Metanephros (tissue), 2 donors: ENCODE measurements at places on chromosomes 2 and 18. TPM values are rescaled to one million over a fixed set of nuclear protein-coding genes. Genes with fewer than 3 reads are reported as not detected.

NHEJ1 gene
- 15.2 TPM for total RNA-seq

SEMA4F gene
- total RNA-seq: 4.0 TPM

DDX18 gene
- 36.6 TPM for total RNA-seq

AMER3 gene
- 0.23 TPM for total RNA-seq

LIMS3 gene
- total RNA-seq: 2.0 TPM

CPO gene
- not detected for total RNA-seq

DOCK10 gene
- 32.1 TPM for total RNA-seq

SKOR2 gene
- not detected for total RNA-seq

MALT1 gene
- total RNA-seq: 29.8 TPM
